Retinal pigment epithelial cell (primary cell): ENCODE measurements at places on chromosomes 6 and 20.

DNA sequence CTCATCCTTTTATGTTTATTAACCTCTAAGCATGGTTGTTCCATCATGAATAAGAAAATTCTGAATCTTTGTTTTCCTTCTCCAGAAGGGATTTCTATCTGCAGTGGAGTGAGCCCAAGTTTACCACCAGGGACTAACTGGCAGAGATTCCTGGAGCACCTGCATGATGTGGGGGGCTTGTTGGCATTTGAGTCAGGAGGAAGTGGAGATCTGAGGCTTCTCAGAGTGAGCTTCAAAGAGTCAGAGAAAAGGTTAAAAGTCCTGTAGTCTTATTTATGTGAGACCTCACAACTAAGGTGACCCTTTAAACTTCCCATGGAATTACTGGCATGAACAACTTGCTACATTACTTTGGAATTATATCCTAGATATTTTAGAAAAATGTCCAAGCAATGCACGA lies 138.1 kb upstream of the SLC24A3 start:
- DNase-seq, result no peak

DNA sequence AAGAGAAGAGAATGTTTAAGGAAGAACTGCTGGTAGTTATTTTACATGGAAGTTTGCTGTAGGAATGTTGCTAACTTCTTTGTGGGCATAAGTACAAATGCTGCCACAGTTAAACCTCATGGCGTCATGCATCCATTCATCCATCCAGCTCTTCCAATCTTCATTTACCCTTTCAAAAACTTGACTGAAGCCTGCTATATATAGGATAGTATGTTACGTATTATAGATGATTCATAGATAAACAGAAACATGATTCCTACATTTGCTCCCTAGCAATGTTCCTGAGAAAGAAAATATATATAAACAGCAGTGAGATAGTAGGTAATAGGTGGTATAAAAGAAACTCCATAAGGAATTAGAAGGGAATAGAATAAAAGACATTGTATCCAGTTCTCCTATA lies 93.7 kb downstream of the NDUFAF5 start:
- DNase-seq, result no peak

DNA sequence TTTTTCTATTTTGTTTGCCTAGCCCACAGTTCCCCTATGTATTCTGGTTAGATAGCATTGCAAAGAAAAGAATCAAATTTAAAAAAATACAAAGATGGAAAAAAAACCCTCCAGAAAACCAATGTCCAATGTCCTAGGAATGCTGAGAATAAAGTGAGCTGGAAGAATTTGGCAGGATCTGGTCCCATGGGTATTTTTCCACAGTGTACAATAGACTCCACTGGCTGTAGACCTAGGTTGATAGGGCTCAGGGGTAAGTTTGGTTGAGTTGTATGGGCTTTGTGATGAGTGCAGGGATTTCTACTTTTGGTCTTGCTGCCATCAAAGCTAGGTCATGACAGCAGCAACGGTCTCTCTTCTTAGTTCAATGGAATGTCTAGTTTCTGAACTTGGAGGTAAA lies 41.5 kb downstream of the SLC22A2 start:
- DNase-seq, result no peak

GRCh38 chr6:81812401-81812800 lies 59.9 kb upstream of the TENT5A start:
- no peak for DNase-seq

- DNase-seq, result peak; percentile 32
Observed at GRCh38 chr6:106199998-106200397, 113.9 kb downstream of the PRDM1 start.

- DNase-seq, result no peak
Observed at GRCh38 chr6:19849755-19850154, 12.6 kb downstream of the ID4 start.

- DNase-seq, result no peak
Observed at GRCh38 chr6:21680611-21681010, 87.1 kb downstream of the SOX4 start.
